ENCODE measurements at places on chromosomes 11 and 22. TPM values are rescaled to one million over a fixed set of nuclear protein-coding genes. Genes with fewer than 3 reads are reported as not detected.

The ENTHD1 gene
- not detected for total RNA-seq

The IGLL5 gene
- not detected for total RNA-seq

The LIF gene
- total RNA-seq = 9.7 TPM

The NF2 gene
- 47.5 TPM for total RNA-seq

The KLHL35 gene
- 15.3 TPM for total RNA-seq

The ZP1 gene
- total RNA-seq = 0.81 TPM

The PLAAT4 gene
- total RNA-seq = 11.5 TPM

The MIAT gene
- 0.32 TPM for total RNA-seq

The INSC gene
- total RNA-seq = not detected

The OR52I2 gene
- not detected for total RNA-seq

The SLC22A25 gene
- total RNA-seq = not detected

The ZNF215 gene
- total RNA-seq = 3.1 TPM

The C11orf42 gene
- not detected for total RNA-seq

The RNF141 gene
- 24.8 TPM for total RNA-seq

The OR6A2 gene
- total RNA-seq = 0.65 TPM

The ROM1 gene
- total RNA-seq = 24.7 TPM

The CARNS1 gene
- not detected for total RNA-seq

The SLC35F2 gene
- total RNA-seq = 5.4 TPM

The MUC6 gene
- total RNA-seq = not detected

The RASD2 gene
- not detected for total RNA-seq

The MRGPRF gene
- 4.9 TPM for total RNA-seq

The CCDC81 gene
- total RNA-seq = not detected

The MRGPRE gene
- total RNA-seq = not detected

The TRIM48 gene
- total RNA-seq = not detected

The NPTXR gene
- total RNA-seq = 0.54 TPM

The LRRC74B gene
- not detected for total RNA-seq

The VSIG10L2 gene
- total RNA-seq = not detected

The TBX1 gene
- not detected for total RNA-seq

The BIK gene
- not detected for total RNA-seq

The OOSP3 gene
- total RNA-seq = not detected

The PATE2 gene
- not detected for total RNA-seq

The KCNJ11 gene
- total RNA-seq = not detected

The FAM83F gene
- total RNA-seq = not detected

The TYR gene
- not detected for total RNA-seq

The MYEOV gene
- not detected for total RNA-seq

The SLCO2B1 gene
- total RNA-seq = 0.32 TPM
